ENCODE measurements at places on chromosomes 4 and X.

- no peak for DNase-seq
Measured at GRCh38 chr4:148366251-148366650, 76.0 kb downstream of the NR3C2 start.

- DNase-seq, result no peak
Measured at GRCh38 chr4:48340276-48340964, 909 bp upstream of the SLAIN2 start.

DNA sequence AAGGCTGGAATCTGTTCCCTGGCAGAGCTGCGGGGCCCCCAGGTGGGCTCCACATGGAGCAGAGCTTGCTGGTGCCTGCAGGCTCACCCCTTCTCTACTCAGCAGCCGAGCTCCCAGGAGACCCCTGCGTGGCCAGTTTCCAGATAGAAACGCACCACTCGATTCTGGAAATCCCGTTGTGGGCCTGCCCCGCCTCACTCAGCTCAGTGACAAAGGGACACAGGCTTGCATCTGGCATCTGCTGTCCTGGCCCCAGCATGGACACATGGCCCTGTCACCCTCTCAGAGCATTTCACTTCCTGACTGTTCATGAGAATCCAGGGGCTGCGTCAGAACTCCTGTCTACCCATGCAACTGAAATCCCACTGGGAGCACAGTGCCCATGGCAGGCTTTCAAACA, 20.5 kb upstream of the C4orf50 start:
- no peak for DNase-seq

DNA sequence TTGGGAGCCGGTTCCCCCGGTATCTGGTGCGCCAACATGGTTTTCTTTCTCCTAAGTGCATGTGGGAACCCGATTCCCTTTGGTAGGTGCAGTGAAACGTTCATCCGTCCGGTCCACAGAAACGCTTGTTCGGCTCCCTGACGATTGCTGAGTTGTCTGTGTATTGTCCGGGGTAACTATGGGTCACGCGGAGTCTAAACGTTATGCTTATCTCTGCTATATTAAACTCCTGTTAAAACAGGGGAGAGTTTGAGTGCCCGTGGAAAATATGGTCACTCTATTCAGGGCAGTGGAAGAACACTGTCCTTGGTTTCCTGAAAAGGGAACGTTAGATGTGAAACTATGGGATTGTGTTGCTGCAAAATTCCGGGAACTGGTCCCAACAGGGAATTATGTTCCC, 32.4 kb upstream of the MGST2 start:
- no peak for DNase-seq

- DNase-seq, result no peak
Measured at GRCh38 chr4:53752124-53752523, 160.8 kb upstream of the LNX1 start.

DNA sequence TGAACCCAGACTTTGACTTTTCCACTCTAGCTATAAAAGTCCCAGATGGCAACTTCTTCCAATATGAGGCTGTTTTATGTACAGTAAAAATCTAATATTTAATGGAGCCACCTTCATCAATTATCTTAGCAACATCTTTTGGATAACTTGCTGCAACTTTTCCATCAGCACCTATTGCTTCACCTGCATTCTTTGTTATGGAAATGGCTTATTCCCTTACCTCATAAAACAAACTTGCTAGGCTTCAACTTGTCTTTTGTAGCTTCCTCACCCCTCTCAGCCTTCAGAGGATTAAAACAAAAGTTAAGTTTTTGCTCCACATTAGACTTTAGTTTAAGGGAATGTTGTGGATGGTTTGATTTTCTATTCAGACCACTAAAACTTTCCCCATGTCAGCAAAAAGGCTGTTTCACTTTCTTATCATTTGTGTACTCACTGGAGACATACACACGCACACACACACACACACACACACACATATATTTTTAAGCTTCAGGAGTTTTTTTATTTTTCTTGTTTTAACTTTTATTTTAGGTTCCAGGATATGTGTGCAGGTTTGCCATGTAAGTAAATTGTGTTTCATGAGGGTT, 1296.1 kb upstream of the PABPC4L start:
- no peak for DNase-seq

- no peak for DNase-seq
Measured at GRCh38 chr4:119231491-119231890, 19.0 kb downstream of the USP53 start.

- no peak for DNase-seq
Measured at GRCh38 chr4:86848136-86848535, 1.0 kb downstream of the SLC10A6 start.

DNA sequence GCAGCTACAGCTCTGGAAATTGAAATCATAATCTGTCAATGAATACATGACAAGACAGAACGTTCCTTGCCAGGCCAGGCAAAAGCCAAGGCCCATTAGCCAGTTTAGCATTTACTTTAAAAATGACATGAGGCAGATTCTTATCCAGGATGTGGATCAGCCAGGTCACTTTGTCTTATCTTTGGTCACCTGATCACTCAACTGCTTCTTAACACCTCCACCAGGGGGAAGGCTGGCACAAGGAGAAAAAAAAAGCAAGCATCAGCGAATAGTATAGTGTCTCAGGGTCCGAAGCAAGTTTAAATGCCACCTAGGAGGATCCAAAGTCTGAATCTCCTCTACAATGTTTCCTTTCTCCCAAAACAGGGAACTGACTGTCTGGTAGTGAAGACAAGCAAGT, 18.8 kb downstream of the ATP1B4 start:
- no peak for DNase-seq

GRCh38 chr4:122652379-122652778, 31.5 kb upstream of the IL21 start:
- peak; percentile 46 for DNase-seq

All from smooth muscle cell of the brain vasculature (primary cell).